ENCODE measurements at places on chromosomes 3 and 15.

GRCh38 chr15:99707473-99708270 is 25.6 kb downstream of the LYSMD4 start:
- no peak for DNase-seq

DNA sequence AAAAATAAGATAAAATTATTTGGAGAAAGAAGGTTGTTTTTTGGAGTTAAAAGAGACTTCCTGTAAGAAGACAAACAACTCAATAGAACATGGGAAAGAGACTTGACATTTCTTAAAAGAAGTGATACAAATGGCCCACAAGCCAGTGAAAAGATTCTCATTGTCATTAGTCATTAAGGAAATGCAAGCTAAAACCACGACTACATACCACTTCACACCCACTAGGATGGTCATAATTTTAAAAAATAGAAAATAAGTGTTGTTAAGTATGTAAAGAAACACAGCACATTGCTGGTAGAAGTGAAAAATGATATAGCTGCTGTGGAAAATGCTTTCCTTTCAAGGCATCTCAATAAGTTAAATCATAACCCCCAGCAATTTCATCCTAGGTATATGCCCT is 44.4 kb upstream of the GK5 start:
- no peak for DNase-seq

GRCh38 chr15:87741350-87741749 is 515.2 kb downstream of the NTRK3 start:
- no peak for DNase-seq

- DNase-seq, result peak; percentile 29
These were observed 34.0 kb downstream of the ARIH2 start for GRCh38 chr3:48952510-48953118.

- DNase-seq, result no peak
These were observed 21.3 kb upstream of the RSL24D1 start for GRCh38 chr15:55218056-55218455.

DNA sequence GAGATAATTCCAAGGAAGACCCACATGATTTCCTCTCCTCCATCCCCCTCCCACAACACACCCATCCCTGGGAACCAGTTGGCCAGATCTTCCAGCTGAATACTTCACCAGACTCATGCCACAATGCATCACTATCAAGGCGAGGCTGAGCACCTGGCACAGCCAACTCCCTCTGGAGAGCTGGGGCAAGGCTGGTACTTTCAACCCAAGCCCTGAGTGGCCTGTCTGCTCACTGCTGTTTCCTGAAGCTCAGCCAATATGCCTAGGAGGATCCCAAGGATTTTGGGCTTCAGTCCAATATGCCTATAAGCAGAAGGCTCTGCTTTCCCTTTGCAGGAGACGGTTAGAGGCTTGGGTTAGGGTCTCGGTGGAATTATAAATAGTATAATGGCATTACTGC is 90.9 kb upstream of the NEO1 start:
- no peak for DNase-seq

GRCh38 chr15:89976246-89976600 is 24.9 kb upstream of the ZNF710 start:
- DNase-seq, result no peak

DNA sequence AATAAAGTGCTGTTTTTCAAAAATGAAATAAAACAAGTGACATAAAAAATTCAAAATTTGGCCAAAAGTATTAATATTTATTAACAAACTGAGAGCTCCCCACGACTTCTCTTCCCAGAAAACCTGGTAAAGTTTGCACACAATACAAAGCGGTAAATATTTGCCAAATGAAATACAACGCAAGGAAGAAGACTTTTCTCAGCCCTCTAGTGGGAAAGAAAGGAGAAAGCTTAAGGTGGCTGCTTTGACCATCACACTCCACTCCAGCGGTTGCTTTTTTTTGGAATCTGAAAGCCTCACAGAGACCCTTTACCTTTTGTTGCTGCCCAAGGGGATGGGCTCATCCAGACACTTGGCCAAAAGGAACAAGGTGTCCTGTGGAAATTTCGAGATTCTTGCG is 1.1 kb upstream of the GK5 start:
- DNase-seq, result peak; percentile 30

DNA sequence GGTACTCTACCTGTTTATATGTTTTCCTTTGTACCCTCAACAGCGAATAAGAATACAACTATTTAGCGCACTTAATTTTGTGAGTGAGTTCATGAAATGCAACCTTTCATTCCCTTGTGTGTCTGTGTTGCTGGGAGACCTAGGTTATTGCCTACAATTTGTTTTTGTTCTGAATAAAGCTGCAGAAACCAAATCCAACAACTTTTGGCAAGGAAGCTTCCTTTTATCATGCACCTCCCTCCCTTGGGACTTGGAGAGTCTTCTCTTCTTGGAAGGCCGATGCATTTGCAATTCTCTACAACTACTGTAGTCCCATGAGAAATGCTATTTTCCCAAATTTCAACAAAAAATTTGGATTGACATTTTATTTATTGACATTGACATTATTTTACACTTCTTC is 1002.4 kb upstream of the CADM2 start:
- DNase-seq, result no peak

- no peak for DNase-seq
These were observed 111.2 kb downstream of the ETFA start for GRCh38 chr15:76200083-76200465.

Data from HuH-7 (cell line).